ENCODE measurements at places on chromosomes 6 and 20.

- DNase-seq = no peak
These were observed 17.7 kb downstream of the CST8 start for GRCh38 chr20:23508449-23509229.

DNA sequence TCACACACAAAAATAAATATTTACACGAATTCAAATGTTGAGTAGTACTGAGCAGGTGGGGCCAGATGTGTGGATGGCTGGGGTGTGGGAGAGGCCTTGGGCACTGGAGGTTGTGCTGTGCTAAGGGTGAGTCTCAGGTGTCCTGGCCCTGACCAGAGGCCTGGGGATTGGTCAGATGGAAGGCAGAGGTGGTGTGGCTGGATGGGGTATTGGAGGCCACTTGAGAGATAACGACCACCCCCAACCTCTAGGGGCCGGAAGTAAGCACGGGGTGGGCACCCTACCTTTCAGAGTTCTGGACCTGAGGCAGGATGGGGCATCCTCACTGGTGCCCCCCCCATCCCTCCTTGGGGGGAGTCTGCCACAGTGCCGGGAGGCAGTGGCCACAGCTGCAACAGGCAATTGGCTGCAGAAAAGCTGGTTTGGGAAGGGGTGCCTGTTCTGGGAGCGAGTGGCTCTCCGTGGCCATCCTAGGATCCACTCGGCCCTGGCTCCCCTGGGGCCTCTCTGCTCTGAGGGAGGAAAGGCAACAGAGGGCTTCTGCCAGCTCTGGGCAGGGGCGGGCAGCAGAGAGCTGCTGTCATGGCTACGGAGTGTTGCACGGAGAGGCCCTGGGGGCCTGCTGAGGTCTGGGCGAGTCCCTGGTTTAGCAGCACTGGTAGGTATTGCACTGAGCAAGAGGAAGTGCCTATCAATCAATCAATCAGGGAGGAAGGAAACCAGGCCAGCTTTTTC lies 87.6 kb downstream of the ASXL1 start:
- no peak for DNase-seq

- DNase-seq = no peak
These were observed 54.6 kb upstream of the CST7 start for GRCh38 chr20:24894488-24894887.

DNA sequence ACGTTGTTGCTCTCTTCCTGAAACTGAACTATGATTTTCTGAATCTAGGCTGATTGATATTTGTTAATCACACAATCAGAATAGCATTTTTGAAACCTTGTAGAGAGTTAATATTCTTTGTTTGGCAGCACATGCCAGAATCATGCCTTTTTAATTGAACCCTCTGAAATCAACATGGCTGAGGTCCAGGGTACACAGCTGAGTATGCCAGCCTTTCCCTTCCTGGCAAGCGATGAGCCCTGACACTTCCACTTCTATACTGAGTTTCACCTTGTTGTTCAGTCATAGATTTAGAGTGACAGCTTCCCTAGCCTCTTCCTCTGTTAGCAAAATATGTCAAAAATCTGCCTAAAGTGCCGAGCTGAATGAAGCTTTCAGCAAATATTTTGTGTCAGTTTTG lies 6.8 kb downstream of the HDDC2 start:
- DNase-seq = no peak

DNA sequence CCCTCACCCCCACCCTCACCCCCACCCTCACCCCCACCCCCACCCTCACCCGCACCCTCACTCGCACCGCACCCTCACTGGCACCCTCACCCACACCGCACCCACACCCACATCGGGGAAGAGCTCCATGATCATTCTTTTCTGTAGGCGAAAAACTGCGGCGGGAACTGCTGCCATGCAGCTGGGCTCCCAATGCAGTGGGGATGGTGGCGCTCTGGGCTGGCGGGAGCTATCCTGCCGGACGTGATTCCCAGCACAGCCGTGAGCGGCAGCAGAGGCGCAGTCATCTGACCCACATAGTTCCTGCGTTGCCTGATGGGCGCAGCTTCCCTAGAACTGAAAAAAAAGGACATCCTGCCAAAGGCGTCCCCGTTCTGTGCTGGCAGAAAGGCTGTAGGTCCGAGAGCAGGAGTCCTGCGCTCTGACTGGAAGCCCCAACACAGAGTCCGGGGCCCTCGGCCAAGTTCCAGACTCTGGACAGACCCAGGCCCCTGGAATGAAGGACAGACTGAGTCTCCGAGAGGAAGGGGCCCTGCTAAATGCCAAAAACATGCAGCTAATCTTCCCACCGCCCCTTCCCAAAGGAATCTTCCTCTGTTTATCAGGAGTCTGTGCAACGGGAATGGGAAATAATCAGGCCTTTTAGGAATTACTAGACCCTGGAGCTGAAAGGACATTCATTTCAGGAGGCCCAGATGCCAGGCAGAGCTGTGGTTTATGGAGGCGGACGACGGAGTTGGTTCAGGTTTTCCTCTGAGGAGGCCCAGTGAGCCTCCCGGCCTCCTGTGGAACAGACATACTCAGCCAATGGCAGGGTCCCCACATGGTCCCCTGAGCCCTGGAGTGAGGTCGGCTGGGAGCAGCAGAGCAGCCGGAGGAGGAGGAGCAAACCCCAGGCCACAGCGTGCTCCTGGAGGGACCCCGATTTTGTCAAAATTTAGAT lies 14.1 kb upstream of the TCFL5 start:
- no peak for DNase-seq

DNA sequence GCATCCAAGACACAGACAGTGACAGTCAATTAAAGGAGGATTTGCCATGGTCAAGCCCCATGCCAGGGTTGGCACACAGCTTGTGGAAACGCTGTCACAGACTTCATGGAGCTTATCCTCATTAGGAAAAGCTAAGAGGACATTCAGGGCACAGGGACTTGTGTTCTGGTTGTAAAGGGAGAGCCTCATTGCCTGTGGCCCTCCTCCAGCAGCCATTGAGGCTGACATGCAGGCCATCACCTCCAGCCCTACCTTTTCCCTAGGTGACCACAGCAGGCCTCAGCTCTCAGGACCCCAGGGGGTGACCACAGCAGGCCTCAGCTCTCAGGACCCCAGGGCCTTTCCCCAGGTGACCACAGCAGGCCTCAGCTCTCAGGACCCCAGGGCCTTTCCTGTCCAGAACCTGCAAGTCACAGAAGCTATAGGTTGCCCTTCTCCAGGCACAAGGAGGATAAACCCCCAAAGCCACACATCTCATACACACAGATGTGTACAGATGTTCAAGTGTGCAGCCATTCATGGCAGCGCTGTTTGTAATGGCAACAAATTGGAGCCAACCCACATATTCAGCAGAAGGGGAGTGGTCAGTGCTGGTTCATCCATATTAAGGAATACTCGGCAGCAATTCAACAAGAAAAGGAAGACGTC lies 26.1 kb downstream of the DUSP22 start:
- DNase-seq = no peak

- no peak for DNase-seq
These were observed 139.9 kb downstream of the HIVEP2 start for GRCh38 chr6:142805042-142805441.

- DNase-seq = peak; percentile 58
These were observed 103.0 kb downstream of the EDN3 start for GRCh38 chr20:59403261-59403961.

GRCh38 chr20:35299780-35300179 lies 7.6 kb upstream of the FAM83C start:
- DNase-seq = no peak

GRCh38 chr20:38412877-38413577 lies 22.1 kb downstream of the SNHG17 start:
- no peak for DNase-seq

DNA sequence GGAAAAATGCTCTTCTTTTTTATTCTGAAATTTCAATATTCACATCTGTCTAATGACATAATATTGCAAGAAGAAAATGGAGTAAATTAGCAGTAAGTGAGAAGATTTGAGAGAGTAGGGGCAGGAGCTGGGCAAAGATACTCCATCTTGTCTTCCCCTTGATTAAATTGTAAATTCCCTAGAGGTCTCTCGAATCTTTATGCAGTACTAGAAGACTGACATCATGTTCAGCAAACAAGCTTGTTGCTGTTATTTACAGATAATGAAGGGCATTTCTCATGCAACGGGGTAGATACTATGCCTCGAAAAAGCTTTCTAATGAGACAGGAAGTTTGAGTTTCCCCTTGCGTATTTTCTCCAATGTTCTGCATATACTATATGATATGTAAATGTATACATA lies 306.9 kb upstream of the PTCHD4 start:
- DNase-seq = no peak

DNA sequence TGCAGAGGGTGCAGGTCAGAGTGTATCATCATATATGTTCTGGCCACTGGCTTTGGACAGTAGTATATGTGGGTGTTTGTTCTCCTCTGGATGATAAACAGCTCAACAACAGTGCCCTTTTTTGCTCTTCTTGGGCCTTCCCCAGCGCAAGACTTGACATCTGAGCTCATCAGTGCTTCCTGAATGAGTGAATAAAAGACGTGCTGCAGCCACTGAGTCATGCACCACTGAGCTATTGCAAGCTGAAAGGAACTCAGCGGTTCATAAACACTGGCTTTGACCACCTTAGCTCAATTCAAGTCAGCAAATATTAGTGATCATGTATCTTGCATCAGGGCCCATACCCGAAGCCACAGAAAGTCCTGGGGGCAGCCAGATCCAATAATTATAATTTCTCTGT lies 105.3 kb upstream of the KCNG1 start:
- DNase-seq = no peak

- DNase-seq = no peak
These were observed 2.3 kb upstream of the SOX18 start for GRCh38 chr20:64051561-64052325.

DNA sequence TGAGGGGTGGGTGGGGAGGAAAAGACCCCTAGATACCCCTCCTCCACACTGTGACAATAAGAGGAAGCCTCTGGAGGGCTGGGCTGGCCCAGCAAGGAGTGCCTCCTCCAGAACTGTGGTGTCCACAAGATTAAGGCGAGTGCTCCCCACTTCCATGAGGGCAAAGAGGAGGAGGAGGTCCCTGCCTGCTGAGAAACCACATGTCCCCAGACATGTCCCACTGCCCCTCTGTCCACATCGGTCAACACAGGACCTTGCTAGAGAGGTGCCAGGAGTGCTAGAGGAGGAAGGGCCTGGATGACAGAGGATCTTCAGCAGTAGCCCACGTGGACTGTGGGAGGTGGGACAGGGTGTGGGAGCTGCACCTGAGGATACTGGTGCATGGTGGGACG lies 3.1 kb downstream of the RAET1G start:
- DNase-seq = no peak

DNA sequence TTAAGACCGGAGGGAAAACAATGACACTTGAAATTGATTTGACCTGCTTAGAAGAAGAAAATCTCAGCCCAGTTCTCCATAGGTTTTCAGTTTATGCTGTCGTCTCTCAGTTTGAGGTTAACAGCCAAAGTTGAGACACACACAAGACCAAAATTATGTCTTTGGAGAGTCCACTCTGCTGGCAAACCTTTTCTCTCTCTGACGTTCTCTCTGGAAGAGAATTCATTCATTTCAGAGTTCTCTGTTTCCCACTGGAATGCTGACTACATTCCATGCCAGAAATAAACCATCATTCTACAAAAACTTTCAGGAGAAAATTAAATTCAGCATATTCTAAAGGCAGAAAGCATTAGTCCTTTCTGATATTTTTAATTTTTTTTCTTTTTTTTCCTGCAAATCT lies 155.2 kb downstream of the TFAP2A start:
- DNase-seq = no peak

DNA sequence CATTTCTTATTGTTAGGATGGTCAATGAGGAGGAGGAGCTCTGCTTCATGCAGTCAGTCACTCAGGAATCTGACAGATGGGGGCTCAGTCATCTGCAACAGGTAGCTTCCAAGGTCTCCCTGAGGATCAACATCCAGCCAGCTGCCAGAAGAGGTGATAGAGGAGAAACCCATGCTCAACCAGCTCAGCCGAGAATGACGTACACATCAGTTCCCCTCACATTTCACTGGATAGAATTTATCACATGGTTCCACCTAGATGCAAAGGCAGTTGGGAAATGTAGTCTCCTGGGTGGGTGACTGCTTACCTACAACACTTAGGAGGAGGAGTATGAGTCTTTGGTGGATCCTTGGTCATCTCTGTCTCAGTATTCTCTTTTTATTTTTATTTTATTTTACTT lies 144.5 kb downstream of the CEBPB start:
- DNase-seq = no peak

All from stimulated activated CD8-positive, alpha-beta memory T cell treated with anti-CD3 and anti-CD28 coated beads, Interleukin-12 subunit alpha, Interleukin-12 subunit beta, amount 100 ng/mL, for 4 hours (primary cell).